Stimulated activated naive CD8-positive, alpha-beta T cell treated with anti-CD3 and anti-CD28 coated beads, Interleukin-15, Interleukin-2, amounts not matched to agents 100 U/mL and 50 U/mL, for 24 hours (primary cell): ENCODE measurements at places on chromosomes 2 and 18.

DNA sequence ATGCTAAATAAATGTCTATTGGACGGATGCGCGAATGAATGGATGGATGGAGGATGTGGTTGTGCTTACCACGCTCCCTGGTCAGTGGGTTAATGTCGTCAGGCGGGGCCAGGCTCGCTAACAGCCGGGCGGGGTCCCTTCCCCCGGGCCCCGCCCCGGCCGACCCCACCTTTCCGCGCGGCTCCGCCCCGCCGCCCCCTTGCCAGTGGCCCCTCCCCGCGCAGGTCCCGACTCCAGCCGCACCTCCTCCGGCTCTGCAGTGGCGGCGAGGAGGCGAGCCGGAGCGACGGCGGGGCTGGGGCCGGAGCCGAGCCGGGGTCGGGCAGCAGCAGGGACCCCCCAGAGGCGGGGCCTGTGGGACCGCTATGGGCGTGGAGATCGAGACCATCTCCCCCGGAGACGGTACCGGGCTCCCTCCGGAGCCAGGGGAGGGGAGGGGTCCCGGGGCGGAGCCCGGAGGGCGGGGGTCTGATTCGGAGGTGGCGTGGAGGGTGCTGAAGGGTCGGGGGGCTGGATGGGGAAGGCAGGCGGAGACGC is at the start of gene FKBP1B:
Gene FKBP1B, plus strand, starts transcription at position 257 of the 537 bp plus-strand sequence. Its CDS starts 109 bp downstream, at position 366.
- peak; percentile 79 for DNase-seq

DNA sequence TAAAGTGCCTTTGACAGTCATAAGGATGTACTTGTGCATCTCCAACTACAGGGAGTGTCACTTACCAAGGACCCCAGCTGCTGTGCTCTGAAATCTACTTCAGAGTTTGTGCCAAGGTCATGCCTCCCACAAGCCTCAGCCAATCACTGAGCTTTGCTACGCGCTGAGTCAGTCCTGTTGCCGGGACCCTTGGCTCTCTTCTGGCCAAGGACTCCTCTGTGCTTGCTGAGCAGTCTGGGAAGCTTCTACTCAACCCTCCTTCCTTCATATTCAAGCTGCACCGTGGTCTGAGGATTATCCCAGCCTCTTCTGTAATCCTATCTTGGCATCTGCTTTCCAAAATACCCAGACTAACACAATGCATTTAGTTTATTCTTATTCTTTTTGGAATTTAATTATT is 398.9 kb upstream of the FANCL start:
- DNase-seq, result no peak

GRCh38 chr2:102331311-102331980 is 20.1 kb downstream of the IL1RL1 start:
- DNase-seq, result no peak

DNA sequence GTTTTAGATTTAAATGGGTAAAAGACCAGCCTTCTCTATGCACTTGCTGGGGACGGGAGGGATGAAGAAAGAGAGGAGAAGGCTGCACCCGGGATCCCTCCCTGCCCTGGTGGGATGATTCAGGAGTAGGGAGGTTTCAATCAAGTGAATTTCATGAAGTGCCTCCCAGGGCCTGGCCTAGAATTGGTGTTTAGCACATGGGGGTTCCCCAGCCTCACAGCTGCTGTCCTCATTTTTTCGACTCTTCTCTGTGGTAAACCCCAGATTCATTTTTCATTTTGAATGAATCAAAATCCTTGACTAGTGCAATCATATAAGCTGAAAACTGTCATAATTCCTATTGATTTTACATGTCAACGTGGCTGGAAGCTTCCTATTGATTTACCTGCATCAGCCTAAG is 81.1 kb downstream of the LPIN1 start:
- peak; percentile 47 for DNase-seq
